ENCODE measurements at places on chromosomes 16 and 17. TPM values are rescaled to one million over a fixed set of nuclear protein-coding genes. Genes with fewer than 3 reads are reported as not detected.
A peak's percentile ranks its signal among the peaks of the same experiment; 100 is the strongest.

GRCh38 chr16:73506568-73507056, 458.7 kb upstream of the ZFHX3 start:
- H3K36me3 ChIP-seq = no peaks in the 10 kb centered on the region
- H3K4me3 ChIP-seq = no peak overlapping the region
- no peaks in the 10 kb centered on the region for H3K27me3 ChIP-seq
- H3K4me1 ChIP-seq = no peaks in the 10 kb centered on the region

GRCh38 chr17:57927048-57927723, 28.0 kb downstream of the CUEDC1 start:
- no peak for DNase-seq
- no peaks in the 10 kb centered on the region for H3K36me3 ChIP-seq
- no peak overlapping the region for H3K27ac ChIP-seq
- no peaks in the 10 kb centered on the region for H3K4me1 ChIP-seq
- no peak overlapping the region for H3K4me3 ChIP-seq
- no peaks in the 10 kb centered on the region for H3K27me3 ChIP-seq

DNA sequence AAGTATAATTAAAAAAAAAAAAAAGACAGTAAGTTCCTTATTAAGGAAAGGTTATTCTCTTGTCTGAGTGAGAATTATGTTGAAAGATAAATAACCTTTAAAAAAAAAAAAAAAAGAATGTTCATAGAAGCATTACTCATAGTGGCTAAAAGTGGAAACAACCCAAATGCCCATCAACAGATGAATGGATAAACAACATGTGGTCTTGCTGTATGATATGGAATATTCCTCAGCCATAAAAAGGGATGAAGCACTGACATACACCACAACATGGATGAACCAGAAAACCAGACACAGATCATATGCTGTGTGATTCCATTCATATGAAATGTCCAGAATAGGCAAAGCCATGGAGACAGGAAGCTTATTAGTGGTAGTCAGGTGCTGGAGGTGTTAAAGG, 9.2 kb upstream of the CCNF start:
- H3K27me3 ChIP-seq = no peaks in the 10 kb centered on the region
- H3K27ac ChIP-seq = no peak overlapping the region
- H3K36me3 ChIP-seq = no peaks in the 10 kb centered on the region
- no peak for DNase-seq
- no peaks in the 10 kb centered on the region for H3K4me1 ChIP-seq

GRCh38 chr16:75801307-75801706, 75.0 kb upstream of the CPHXL start:
- H3K27me3 ChIP-seq = no peaks in the 10 kb centered on the region
- no peak overlapping the region for H3K4me3 ChIP-seq
- H3K36me3 ChIP-seq = no peaks in the 10 kb centered on the region
- H3K4me1 ChIP-seq = no peaks in the 10 kb centered on the region

DNA sequence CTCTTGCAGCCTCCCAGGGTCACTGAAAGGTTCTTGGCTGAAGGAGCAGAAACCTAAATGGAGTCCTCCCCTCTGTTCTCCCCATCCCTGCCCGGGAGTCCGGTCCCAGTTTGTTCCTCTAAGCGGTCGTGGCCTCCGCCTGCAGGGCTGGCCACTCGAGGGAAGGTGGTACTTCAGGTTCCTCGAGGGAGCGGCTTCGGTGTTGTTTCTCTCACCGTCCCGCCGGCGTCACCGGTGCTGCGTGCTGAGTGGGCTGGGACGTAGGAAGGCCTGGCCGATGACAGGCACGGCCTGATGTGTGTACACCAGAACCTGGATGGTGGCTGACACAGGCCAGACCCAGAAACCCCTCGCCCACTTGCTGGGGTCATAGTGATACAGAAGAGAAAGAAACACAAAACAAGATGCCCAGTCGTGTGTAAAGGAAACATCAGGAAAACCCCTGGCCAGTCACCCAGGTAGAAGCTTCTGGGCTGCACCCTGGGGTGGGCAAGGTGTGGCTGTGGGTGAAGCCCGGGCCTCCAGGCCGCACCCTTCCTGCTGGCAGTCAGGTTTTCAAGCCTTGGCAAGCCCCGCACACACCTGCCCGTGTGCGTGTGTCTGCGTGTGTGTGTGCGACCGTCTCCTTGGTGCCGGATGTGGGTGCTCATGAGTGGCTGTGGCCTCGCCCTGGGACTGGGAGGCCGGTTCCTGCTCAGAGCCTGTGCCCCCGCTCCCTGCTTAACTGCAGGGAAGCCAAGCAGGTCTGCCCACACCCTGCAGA, 52.0 kb downstream of the BAIAP2 start:
- no peak overlapping the region for H3K27ac ChIP-seq
- no peaks in the 10 kb centered on the region for H3K36me3 ChIP-seq
- H3K4me1 ChIP-seq = peaks cover 5% of the 10 kb centered on the region
- no peak overlapping the region for H3K4me3 ChIP-seq
- DNase-seq = no peak
- no peaks in the 10 kb centered on the region for H3K27me3 ChIP-seq

GRCh38 chr16:62596125-62596524, 559.9 kb upstream of the CDH8 start:
- no peaks in the 10 kb centered on the region for H3K36me3 ChIP-seq
- no peak overlapping the region for H3K27ac ChIP-seq
- DNase-seq = no peak
- no peaks in the 10 kb centered on the region for H3K27me3 ChIP-seq
- H3K4me3 ChIP-seq = no peak overlapping the region

DNA sequence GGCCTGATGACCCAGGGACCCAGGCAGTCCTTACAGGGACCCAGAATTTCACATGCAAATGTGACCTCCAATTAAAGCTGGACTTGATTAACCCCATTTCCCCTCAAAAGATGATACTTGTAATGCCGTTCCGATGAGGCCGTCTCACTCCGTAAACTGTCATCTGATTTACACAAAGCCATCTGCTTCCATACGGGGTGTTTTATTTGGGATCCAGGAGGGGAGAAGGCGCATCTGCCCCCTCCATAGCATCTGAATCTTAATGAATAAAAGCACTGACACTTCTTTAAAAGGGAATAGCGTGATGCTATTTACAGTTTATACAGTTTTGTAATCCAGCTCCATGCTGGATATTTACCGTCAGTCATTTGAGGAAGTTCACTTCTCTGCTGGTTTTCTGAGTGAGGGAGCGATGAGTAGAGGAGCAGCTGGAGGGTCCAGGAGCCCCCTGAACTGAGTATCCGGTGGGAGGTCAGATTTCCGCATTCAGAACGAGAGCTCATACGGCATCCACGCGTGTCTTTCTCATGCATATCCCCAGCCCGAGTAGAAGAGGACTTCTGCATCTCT, 452.7 kb downstream of the WWOX start:
- DNase-seq = no peak
- H3K27me3 ChIP-seq = no peaks in the 10 kb centered on the region
- H3K4me1 ChIP-seq = no peaks in the 10 kb centered on the region

- DNase-seq = no peak
- H3K4me1 ChIP-seq = no peaks in the 10 kb centered on the region
- no peaks in the 10 kb centered on the region for H3K27me3 ChIP-seq
- H3K4me3 ChIP-seq = no peak overlapping the region
- H3K36me3 ChIP-seq = peaks cover 88% of the 10 kb centered on the region
- H3K27ac ChIP-seq = no peak overlapping the region
These were observed 68.2 kb downstream of the RNF213 start for GRCh38 chr17:80328634-80329380.

GRCh38 chr17:49021095-49021767, 24.0 kb downstream of the IGF2BP1 start:
- no peak for DNase-seq
- no peak overlapping the region for H3K4me3 ChIP-seq
- H3K36me3 ChIP-seq = no peaks in the 10 kb centered on the region
- H3K27me3 ChIP-seq = no peaks in the 10 kb centered on the region
- H3K27ac ChIP-seq = no peak overlapping the region

DNA sequence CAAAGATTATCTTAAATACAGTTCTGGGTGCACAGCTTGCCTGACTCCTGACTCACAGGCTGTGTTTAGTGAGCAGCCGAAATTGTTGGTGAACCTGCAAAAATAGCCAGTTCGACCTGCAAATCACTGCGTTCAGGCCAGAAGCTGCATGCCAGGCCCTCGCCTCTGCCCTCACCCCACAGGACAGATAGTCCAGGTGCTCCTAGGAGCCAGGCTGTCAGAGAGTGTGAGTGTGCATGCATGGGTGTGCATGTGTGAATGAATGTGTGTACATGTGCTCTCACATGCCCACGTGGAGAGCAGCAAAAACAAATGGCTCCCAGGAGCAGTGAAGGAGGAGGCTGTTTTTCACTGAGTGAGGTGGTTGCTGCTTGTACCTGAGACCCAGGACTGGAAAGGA, 131.8 kb downstream of the ABCC12 start:
- H3K4me3 ChIP-seq = no peak overlapping the region
- H3K36me3 ChIP-seq = no peaks in the 10 kb centered on the region
- DNase-seq = no peak
- no peak overlapping the region for H3K27ac ChIP-seq
- no peaks in the 10 kb centered on the region for H3K27me3 ChIP-seq

DNA sequence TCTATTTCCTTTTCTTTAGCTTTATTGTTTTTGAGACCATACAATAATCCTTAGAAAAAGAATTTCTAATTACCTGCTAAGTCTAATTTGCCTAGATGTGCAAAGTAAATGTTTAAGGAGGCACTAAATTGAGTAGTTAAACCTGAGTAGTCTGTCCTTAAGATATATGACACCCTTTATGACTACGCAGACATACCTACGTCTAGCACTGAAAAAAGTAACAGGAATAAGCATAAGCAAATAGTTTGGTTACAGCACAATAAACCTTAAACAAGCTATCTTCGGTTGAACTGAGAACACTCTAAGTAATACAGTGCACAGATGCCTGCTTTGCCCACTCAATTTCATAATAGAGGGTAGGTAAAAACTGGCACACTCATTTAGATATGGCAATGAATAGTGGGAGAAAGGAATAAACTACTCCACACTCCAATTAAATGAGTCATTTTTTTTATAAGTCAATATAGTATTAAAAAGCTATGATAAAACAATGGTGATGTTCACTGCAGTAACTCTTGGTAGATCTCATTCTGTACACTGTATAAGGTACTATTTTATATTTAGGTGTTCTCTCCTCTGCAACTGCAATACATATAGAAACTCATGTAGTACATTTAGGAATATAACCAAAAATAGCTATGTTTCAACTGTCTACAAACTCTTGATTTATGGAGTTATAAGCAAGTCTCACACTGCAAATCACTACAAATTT, 19.7 kb upstream of the INTS2 start:
- no peak overlapping the region for H3K4me3 ChIP-seq
- no peaks in the 10 kb centered on the region for H3K27me3 ChIP-seq
- no peaks in the 10 kb centered on the region for H3K4me1 ChIP-seq
- no peak overlapping the region for H3K27ac ChIP-seq
- H3K36me3 ChIP-seq = peaks cover 46% of the 10 kb centered on the region
- no peak for DNase-seq

- no peaks in the 10 kb centered on the region for H3K27me3 ChIP-seq
- no peaks in the 10 kb centered on the region for H3K36me3 ChIP-seq
- H3K4me3 ChIP-seq = peak overlapping the region; percentile 38
- peak; percentile 33 for DNase-seq
- peaks cover 40% of the 10 kb centered on the region for H3K4me1 ChIP-seq
These were observed 2.3 kb upstream of the NT5M start for GRCh38 chr17:17300624-17301568.

MARVELD3 gene
- total RNA-seq = not detected
